Activated T-cell treated with anti-CD3 and anti-CD28 coated beads, Interleukin-2, amount 50 U/mL, for 1 hour (primary cell): ENCODE measurements at places on chromosomes 12 and 14.

DNA sequence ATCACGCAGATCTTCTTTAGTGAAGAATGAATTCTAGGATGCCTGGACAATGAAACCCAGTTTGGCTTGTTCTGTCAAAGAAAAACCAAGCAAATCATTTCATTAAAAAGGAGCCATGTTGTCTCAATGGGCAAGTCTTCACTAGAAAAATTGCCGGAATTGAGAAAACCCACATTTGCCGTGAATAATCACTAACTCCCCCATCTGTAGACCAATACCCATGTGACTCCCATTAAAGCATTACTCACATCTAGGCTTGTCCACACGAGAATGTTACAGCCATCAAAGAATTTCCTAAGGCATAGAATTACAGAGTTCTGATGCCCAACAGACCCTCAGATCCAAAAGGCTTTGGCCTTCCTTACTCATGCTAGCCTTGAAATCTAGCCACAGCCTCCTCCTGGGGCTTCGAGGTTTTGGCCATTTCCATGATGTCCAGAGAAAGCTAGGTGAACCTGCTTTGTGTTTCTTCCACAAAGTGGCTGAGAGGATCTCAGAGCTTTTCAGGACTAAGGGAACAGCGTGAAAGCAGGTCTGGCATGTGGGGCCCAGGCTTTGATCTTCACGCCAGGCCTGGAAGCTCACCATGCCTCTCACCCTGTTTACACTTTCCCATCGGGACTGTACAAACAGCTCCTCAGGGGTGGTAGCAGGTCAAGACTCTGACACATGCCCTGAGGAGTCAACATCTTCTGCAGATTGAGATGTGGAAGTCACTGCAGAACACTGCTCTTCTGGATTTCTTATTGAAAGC is 12.1 kb downstream of the SLC7A8 start:
- DNase-seq = no peak

- no peak for DNase-seq
Measured at GRCh38 chr14:94180655-94181271, 6.6 kb downstream of the PPP4R4 start.

GRCh38 chr12:84637926-84638325 is 274.7 kb downstream of the SLC6A15 start:
- DNase-seq = no peak

- no peak for DNase-seq
Measured at GRCh38 chr14:69753860-69754259, 13.1 kb upstream of the SRSF5 start.

DNA sequence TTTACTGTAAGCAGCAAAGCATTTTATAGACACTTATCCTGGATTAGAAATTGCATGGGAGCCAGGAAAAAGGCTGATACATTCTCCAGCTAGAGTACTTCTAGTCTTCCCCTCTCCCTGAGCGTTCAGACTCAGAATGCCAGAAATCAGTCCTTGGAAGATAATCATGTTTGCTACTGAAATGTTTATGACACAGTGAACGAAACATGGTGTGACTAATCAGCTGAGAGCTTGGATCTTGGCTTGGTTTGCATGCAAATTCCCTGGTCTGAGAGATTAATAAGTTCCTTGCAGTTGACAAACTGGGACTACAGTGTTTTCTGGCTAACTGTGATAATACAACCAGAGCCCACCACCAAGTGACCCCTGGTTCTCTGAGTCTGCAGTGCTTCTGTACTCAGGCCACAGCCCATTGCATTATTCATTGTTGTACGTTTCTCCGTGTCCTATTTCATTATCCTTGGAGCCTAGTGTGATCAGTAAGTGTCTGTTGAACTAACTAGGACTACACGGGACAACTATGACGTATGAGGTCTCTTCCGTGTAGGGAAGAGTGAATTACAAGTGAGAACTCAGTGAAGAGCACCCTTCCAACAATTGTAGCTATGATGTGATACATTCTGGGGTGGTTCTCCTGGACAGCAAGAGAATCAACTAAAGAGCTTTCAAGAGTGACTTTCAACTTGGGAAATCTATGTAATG is 34.6 kb upstream of the EVL start:
- no peak for DNase-seq

- DNase-seq = no peak
Measured at GRCh38 chr12:10179776-10180181, 947 bp downstream of the TMEM52B start.

DNA sequence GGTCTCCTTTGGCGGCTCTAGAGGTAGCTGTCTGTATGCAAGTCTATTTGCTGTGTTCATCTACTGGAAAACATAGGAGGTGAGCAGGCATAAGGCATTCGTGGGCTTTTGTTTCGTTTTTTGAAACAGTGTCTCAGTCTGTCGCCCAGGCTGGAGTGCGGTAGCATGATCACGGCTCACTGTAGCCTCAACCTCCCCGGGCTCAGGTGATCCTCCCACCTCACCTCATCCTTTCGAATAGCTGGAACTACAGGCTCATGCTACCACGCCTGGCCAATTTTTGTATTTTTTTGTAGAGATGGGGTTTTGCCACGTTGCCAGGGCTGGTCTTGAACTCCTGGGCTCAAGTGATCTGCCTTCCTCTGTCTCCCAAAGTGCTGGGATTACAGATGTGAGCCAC is 27.5 kb downstream of the FLVCR2 start:
- DNase-seq = no peak

DNA sequence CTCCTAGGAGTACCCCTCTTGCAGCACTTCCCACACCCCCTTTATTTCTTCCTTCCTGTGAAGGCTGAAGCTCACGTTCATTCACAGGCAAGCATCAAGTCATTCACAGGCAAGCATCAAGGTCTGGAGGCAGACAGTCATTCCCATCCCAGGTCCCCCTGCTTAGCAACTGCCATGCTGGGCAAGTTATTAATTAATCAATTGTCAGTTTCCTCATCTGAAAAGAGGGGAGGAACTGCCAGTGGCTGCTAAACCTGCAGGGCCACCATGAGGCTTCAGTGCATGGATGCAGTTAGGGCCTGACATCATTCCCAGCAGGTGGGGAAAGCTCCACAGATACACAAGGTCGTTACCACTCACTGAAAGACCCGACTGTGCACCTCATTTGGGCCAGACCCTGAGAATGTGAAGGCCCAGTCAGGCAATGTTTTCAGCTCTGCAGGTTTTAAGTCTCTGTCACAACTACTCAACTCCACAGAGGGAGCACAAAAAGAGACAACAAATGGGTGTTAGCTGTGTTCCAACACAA is 85.0 kb upstream of the GPR68 start:
- no peak for DNase-seq

- no peak for DNase-seq
Measured at GRCh38 chr14:50044042-50044651, 72.2 kb downstream of the VCPKMT start.

DNA sequence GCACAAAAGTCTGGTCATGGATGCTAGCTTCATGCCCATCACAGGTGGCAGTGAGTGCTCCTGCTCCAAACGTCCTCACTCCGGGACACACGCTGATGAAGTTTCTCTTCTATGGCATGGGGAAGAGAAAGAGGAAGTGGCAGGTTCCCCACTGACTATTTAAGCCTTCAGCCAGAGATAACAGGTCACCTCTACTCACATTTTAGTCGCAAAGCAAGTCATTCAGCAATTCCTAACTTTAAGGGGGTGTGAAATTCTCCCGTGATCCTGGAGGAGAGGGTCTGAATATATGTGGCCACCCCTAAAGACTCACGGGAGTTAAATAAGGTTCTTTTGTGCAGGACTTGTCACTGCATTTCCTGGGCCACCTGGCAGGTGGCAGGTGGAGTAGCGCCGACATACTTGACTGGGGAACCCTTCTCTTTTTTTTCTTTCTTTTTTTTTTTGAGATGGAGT is 18.8 kb upstream of the RCOR1 start:
- no peak for DNase-seq

- no peak for DNase-seq
Measured at GRCh38 chr12:67772267-67773169, 124.0 kb downstream of the DYRK2 start.

DNA sequence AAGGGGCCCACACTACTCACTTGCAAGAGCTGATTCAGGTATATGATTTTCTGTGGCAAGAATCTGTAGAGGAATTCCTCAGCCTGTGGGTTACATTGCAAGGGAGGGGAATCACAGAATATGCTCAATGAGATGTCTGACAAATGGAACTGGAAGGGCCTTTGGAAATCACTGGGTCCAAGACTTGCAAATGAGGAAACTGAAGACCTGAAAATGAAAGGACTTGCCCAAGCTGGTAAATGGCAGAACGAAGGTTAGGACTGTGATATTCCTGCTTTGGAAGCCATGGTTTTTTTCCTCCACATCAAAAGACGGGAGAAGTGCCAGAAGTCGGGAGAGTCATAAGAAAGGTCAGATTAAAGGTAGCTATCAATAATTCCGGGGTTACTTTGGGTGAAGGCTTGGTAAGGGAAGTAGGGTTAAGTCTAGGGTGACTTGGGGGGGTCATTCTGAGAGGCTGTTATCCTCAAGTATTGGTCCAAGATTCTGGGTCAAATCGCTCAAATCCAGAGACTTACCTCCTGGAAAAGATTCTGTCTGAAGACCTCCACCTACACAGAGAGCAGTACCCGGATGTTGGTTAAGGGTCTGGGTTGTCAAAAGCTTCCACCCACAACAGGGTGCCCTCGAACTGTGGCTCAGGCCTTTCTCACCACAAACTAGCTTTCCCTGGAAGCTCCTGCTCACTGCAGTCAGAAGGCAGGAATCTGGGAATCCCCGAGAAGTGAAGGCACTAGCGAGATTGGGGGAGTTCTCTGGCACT is 539 bp downstream of the PSME2 start:
- no peak for DNase-seq

- DNase-seq = no peak
Measured at GRCh38 chr14:105317546-105317945, 3.0 kb downstream of the PACS2 start.

GRCh38 chr14:28671425-28671824 is 95.2 kb upstream of the FOXG1 start:
- no peak for DNase-seq

DNA sequence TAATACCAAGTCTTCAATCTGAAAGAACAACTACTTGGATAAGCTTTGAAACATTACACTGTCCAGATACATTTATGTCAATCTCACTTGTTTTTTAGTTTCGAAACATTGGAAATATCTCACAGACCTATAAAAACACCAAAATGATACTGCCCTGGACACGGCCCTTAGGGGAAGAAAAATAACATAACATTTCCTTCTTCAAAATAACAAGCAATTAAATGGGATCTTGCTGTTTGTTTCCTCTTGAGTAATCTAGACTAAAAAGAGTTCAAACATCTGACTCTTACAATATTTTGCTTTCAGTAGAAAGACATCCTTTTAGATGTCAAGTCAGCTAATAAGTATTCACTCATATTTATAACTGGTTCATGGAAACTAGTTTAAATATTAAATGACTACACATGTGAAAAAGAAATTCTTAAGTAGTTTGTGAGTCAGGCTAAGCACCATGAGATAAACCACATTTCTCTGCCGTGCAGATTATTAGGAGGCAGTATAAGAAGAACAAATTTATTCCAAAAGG is 87.5 kb downstream of the EPS8 start:
- DNase-seq = no peak

- no peak for DNase-seq
Measured at GRCh38 chr12:131378861-131379665, 331.8 kb upstream of the SFSWAP start.

DNA sequence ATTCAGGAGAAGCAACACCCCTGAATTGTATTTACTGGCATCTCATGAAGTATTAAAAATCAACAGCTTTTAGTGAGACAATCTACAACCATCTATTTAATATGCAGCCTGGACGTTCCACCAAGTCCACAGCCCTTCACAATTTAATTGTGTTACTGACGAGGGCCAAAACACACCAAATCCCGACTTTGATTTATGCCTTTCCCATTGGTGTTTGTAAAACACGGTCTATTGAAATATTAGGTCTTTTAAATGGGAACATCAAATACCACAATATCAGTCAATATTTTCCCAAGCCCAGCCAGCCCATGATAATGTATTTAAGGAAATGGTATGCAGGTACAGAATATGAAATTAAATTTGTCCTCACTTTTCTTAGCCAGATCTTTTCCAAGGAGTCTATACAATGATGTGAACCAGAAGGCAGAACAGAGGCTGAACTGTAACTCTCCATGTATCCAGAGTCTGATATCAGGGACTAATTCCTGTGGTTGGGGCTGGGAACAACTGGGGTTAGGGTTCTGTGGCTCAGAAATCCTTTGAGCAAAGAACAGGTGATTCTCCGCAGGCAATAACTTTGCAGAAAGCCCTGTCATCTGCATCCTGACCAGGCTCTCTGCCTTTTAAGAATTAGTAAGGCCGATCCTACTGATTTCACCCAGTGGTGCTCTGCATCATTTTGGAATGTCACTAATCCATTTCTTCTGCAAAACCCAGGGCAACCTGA is 179.3 kb upstream of the GZMB start:
- no peak for DNase-seq

GRCh38 chr12:120584343-120585149 is 3.3 kb upstream of the POP5 start:
- DNase-seq = peak; percentile 71

- DNase-seq = no peak
Measured at GRCh38 chr12:109832541-109833306, 474 bp downstream of the TRPV4 start.

GRCh38 chr14:76268047-76268431 is 107.9 kb upstream of the ESRRB start:
- DNase-seq = no peak

GRCh38 chr12:81295251-81295650 is 217.4 kb downstream of the ACSS3 start:
- no peak for DNase-seq

- no peak for DNase-seq
Measured at GRCh38 chr12:52953181-52953841, 4.4 kb downstream of the KRT18 start.

DNA sequence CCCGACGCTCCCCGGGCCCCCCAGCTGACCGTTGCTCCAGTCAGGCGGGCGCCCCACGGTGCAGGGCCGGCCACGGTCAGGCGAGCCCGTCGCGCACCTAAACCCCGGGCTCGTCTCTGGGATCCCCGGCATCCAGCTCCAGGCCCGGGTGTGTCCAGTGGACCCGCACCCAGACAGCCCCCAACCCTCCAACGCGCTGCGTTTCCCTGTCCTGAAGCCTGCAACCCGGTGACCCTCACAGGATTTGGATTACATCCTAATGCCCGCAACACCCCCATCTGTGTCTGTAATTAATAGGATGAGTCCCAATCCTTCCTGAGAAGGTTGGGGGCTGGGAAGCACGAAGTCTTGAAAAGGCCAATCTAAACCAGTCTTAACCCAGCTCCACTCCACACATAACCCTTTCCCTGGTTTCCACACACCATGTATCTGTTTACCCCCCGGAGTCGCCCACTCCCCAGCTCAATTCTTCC is 10.4 kb downstream of the CPNE6 start:
- DNase-seq = no peak

- peak; percentile 35 for DNase-seq
Measured at GRCh38 chr12:54549774-54550451, 512 bp downstream of the PDE1B start.

- DNase-seq = no peak
Measured at GRCh38 chr12:114384739-114385138, 21.2 kb downstream of the TBX5 start.
